Choroid plexus epithelial cell (primary cell): ENCODE measurements at places on chromosomes 4 and X.

GRCh38 chr4:3369781-3370674 lies 71.7 kb upstream of the HGFAC start:
- DNase-seq, result peak; percentile 88

DNA sequence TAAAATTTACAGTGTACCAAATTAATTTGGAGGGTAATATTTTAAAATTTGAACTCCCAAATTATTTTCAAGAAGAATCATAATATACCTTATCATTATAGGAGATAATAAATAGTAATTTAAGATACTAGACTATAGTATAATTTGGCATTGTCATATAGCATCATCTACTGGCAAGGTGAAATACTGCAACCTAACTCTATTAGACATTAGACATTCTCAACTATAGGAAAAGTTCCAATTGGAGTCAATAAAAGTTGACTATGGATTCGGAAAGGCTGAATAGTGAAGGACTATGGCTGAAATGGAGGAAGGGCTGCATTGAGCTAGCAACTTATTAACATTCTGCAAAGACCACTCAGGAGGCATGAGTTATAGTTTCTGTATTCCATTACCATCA lies 113.0 kb downstream of the PRDM5 start:
- peak; percentile 23 for DNase-seq

DNA sequence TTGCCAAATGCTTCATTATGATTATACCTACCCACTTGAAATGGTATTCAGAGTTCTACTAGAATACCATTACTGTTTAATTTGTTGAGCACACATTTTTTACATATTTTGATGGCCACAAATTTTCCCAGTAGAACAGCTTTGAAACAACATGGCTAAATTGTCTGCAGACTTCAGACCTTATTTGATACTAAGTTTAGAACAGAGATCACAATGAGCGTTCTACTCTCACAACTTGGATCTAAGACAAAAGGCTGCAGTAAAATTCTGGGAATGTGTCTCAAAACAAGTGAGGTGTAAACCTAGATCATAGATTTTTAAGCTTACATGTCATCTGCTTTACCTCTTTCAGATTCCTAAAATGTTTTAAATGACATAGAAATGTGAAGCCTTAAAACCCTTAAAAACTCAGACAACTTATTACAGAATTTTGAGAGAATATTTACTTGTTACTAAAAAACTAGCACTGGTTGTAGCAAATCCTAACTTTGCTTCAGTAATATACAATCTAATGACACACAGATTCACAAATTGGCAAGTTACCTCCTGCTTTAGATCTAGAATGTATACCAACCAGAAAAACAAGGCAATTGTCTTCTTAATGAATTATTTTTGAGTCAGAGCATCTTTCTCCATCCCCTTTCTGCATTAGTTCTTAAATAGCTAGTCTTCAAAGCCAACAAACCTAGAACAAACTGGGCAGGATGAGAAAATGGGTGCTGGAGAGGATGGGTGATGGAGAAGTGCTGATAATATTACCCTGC lies 243.3 kb downstream of the SLC7A11 start:
- peak; percentile 77 for DNase-seq

GRCh38 chr4:177012918-177013545 lies 220.3 kb upstream of the VEGFC start:
- no peak for DNase-seq

DNA sequence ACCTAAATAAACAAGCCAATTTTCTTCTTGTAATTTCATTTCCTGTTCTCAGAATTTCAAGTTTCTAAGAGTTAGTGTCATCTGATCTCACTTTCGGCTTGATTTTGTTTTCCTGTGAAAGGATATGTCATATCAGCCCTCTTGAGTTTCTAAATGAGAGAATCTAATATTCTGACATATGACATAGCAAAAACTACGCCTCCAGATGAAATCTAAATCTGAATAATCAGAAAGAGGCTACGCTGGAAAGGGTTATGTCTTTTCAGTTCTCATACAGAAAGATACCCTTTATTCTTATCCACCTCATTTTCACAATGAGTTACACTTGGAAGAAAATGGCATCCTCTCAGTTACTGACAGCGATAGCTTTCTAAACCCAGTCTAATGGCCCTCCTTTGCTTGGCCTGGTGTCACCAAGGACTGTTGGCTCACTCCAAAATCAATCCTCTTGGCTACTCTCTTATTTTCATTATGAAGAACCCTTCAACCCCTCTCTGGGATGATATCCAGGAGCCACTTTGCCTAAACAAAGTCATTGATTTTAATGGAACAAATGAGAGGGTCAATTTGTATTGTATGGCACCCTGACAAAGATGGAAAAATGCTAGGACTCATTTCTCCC lies 65.6 kb downstream of the ASB9 start:
- DNase-seq, result no peak

- no peak for DNase-seq
Observed at GRCh38 chrX:9902656-9903055, 64.5 kb upstream of the CLDN34 start.
